ENCODE measurements at places on chromosomes 1 and 21. TPM values are rescaled to one million over a fixed set of nuclear protein-coding genes. Genes with fewer than 3 reads are reported as not detected.

Gene S100A7
- total RNA-seq: 10.2 TPM

Gene UBE2U
- not detected for total RNA-seq

Gene PDZK1
- 29.6 TPM for total RNA-seq

Gene KIF21B
- 7.6 TPM for total RNA-seq

GRCh38 chr21:36839123-36839522, 127.3 kb downstream of the HLCS start:
- H3K4me1 ChIP-seq: peaks cover 12% of the 10 kb centered on the region
- no peak overlapping the region for H3K4me3 ChIP-seq
- no peak for DNase-seq
- no peak overlapping the region for H3K27ac ChIP-seq
- peaks cover 8% of the 10 kb centered on the region for H3K36me3 ChIP-seq

DNA sequence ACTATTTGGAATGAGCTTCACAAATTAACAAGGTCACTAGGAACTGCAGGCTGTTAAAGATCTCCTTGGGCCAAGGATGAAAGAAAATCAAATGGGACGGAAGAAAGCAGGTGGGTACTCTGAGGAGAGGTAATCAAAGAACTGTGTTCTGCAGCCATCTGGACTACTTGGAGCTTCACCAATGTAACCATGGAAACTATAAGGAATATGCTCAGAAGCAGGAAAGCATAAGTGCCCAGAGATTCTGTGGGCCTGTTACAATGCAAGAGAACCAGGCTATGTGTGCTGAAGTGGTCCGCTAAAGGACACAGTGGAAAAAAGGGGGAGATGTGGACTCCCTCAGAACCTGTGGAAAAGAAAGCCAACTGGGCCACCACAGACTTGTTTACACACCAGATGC, 238.5 kb downstream of the PTGER3 start:
- no peaks in the 10 kb centered on the region for H3K4me1 ChIP-seq
- no peak overlapping the region for H3K4me3 ChIP-seq
- H3K27ac ChIP-seq: no peak overlapping the region
- H3K27me3 ChIP-seq: no peaks in the 10 kb centered on the region
- H3K36me3 ChIP-seq: no peaks in the 10 kb centered on the region

- peak overlapping the region; percentile 94 for H3K27ac ChIP-seq
- peak overlapping the region; percentile 94 for H3K4me3 ChIP-seq
- H3K4me1 ChIP-seq: peaks cover 5% of the 10 kb centered on the region
- no peaks in the 10 kb centered on the region for H3K36me3 ChIP-seq
- DNase-seq: no peak
- H3K27me3 ChIP-seq: peaks cover 18% of the 10 kb centered on the region
Observed at GRCh38 chr1:9181990-9182783, 52.4 kb upstream of the H6PD start.

DNA sequence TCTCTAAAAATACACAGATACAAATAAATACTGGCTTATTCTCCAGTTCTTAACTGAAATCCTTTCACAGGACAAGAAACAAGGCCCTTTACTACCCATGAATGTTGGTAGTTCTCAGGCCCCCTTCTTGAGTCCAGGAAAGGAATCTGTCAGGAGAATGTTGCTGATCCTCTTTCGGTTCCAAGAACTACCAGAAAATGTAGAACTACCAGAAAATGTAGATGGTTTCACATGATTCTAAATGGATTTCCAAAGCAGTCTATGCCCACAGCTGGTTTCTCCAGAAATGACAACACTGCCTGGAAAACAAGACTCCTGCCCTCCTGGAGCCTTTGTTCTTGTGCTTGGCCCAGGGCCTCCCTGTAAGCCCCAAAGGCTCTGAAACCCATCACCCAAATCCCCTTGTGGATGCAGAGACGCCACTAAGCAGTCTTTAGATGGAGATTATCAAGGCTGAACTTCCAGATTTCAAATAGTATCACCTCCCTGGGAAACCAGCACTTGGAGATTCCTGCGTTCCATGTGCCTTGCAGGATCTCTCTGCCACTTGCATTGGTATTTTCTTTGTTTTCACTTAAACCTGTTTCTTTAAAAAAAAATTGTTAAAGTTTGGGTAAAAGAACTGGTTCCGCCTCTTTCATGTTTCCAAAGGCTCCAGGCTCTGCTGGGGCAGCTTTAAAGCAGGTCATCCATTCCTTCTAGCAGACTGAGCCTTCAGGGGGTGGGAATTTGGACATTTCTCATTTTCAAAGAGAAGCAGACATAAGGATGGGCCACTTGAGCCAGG, 53.4 kb downstream of the MAN1C1 start:
- H3K27ac ChIP-seq: no peak overlapping the region
- no peak overlapping the region for H3K4me3 ChIP-seq
- peaks cover 22% of the 10 kb centered on the region for H3K4me1 ChIP-seq
- no peak for DNase-seq
- H3K27me3 ChIP-seq: no peaks in the 10 kb centered on the region

GRCh38 chr1:241813768-241814320, 34.2 kb upstream of the EXO1 start:
- no peaks in the 10 kb centered on the region for H3K36me3 ChIP-seq
- peaks cover 5% of the 10 kb centered on the region for H3K4me1 ChIP-seq
- peaks cover 9% of the 10 kb centered on the region for H3K27me3 ChIP-seq

DNA sequence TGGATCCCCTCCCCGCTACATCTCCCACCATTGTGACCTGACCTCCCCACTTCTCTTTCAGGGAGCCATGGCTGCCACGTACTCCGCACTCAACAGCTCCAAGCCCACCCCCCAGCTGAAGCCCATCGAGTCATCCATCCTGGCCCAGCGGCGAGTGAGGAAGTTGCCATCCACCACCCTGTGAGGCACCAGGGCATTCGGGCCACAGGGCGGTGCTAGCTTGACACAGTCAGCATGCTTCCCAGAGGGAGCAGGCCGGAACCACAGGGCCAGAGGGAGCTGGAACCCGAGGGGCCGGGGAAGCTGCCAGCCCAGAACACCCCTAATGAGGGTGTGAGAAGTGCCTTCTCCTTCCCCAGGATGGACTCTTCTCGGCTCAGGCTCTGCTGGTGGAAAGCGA, 44.5 kb downstream of the RPS6KA1 start:
- DNase-seq: no peak
- H3K27ac ChIP-seq: no peak overlapping the region
- H3K4me3 ChIP-seq: no peak overlapping the region
- H3K4me1 ChIP-seq: peaks cover 9% of the 10 kb centered on the region
- H3K36me3 ChIP-seq: no peaks in the 10 kb centered on the region

DNA sequence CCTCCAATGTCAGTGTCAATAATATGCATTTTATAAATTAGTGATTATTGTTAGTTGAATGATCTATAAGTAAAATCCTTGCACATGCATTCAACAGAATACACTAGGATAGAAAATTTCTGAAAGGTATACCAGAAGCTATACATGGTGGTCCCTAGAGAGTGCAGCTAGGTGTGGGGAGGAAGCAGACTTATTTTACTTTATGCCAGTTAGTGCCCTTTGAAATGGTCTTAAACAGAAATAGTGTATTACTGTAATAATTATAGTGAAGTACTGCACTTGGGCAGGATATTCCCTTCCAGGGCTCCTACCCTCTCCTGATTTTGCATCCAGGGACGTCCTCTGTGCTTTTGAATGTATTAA, 23.2 kb upstream of the WDR26 start:
- H3K4me3 ChIP-seq: peak overlapping the region; percentile 49
- peak overlapping the region; percentile 85 for H3K27ac ChIP-seq

DNA sequence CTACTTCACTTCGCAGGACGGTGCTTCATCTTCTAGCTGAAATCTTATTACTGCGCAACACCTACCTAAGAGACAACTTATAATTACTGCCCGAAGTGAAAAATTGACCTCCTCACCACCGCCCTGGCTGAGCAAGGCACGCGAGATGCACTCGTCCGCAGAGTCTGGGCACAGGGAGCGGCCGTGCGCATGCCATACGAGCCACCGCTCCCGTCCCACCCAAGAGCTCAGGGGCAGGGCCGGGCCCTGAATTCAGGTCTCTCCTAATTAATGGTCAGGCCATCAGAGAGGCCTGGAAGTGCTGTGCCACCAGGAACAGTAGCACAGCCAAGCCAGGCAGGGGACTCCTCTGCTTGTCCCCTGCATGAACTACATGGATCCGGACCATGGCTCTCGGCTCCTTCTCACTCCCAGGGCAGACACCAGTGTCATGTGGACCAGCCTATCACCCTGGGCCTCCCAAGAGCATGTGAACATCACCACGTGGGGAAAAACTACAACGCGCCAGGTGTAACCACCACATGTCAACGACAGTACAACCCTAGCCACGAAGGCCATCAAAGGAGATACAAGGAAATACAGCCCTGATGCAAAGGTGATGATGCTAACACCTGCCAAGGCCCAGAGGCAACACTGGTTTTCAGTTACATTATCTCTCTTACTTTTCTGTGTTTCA, 11.5 kb downstream of the RIPK4 start:
- no peaks in the 10 kb centered on the region for H3K27me3 ChIP-seq
- H3K4me1 ChIP-seq: peaks cover 48% of the 10 kb centered on the region
- peak overlapping the region; percentile 91 for H3K27ac ChIP-seq
- H3K4me3 ChIP-seq: peak overlapping the region; percentile 23
- DNase-seq: no peak

- DNase-seq: no peak
- no peaks in the 10 kb centered on the region for H3K4me1 ChIP-seq
- H3K27me3 ChIP-seq: no peaks in the 10 kb centered on the region
- H3K36me3 ChIP-seq: no peaks in the 10 kb centered on the region
- no peak overlapping the region for H3K27ac ChIP-seq
Observed at GRCh38 chr1:197429372-197429771, 161.3 kb downstream of the CRB1 start.

DNA sequence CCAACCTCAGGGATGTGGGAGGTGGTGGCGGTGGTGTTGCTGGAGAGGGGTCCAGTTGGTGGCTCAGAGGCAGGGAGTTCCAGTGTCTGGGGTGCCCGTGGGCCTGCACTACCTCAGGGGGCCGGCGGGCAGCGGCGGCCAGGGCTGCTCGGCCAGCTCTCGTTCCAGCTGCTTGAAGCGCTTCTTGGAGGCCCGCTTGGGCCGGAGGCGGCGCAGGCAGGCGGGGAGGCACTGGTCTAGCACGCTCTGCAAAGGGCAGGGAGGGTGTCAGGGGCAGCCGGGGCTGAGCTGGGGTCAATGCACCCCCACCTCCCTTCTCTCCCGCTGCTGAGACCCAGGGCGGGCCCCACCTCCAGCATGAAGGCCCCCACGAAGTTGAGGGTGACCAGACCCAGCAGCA, 5.7 kb upstream of the MFAP2 start:
- no peaks in the 10 kb centered on the region for H3K36me3 ChIP-seq
- no peak overlapping the region for H3K4me3 ChIP-seq
- peak overlapping the region; percentile 39 for H3K27ac ChIP-seq

GRCh38 chr1:45815667-45816458, 12.5 kb downstream of the MAST2 start:
- H3K27ac ChIP-seq: no peak overlapping the region
- no peaks in the 10 kb centered on the region for H3K4me1 ChIP-seq
- DNase-seq: no peak
- no peaks in the 10 kb centered on the region for H3K27me3 ChIP-seq
- peaks cover 26% of the 10 kb centered on the region for H3K36me3 ChIP-seq

GRCh38 chr1:184503221-184503749, 116.5 kb downstream of the C1orf21 start:
- no peak overlapping the region for H3K4me3 ChIP-seq
- H3K36me3 ChIP-seq: peaks cover 3% of the 10 kb centered on the region
- no peak for DNase-seq
- H3K27me3 ChIP-seq: no peaks in the 10 kb centered on the region

DNA sequence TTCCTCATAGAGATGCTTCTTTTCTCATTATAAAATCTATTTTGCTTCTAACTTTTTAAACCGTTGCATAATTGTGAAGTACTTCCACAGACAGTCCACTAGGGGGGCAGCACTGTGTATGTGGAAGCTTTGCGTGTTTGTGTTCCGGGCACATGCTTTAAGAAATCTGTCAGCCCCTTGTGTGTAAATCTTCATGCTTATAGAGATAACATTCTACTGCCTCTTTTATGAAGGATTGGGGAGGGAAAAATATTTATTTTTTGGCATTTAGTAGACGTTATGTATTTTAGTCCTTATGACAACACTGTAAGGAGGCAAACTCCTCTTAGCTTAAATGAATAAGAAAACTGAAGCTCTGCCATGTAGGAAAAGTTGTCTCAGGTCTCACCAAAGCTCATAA, 157.3 kb upstream of the PTGFR start:
- no peaks in the 10 kb centered on the region for H3K4me1 ChIP-seq
- no peak overlapping the region for H3K4me3 ChIP-seq
- H3K36me3 ChIP-seq: no peaks in the 10 kb centered on the region
- peaks cover 21% of the 10 kb centered on the region for H3K27me3 ChIP-seq

DNA sequence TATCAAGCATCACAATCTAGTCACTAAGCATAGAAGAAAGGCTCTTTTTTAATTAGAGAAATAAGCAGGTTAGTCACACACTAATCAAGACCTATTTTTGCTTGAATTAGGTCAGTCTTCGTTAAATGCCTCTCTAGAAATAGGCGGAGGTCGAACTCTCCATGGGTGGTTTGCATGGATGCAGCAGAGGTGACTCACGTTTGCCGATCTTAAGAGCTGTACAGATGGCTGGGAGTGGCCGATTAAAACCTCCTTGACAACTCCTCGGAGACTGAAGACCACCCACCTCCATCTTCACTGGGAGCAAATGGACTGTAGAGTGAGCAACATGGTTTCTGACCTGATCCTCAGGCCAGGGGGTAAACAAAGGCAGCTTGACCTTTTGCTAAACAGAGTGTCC, 249.3 kb downstream of the ZNF648 start:
- H3K4me3 ChIP-seq: no peak overlapping the region
- DNase-seq: no peak
- peaks cover 14% of the 10 kb centered on the region for H3K27me3 ChIP-seq
- no peak overlapping the region for H3K27ac ChIP-seq

GRCh38 chr1:211135342-211135950, 1.5 kb upstream of the KCNH1 start:
- peaks cover 74% of the 10 kb centered on the region for H3K27me3 ChIP-seq
- peak overlapping the region; percentile 31 for H3K4me3 ChIP-seq
- H3K27ac ChIP-seq: no peak overlapping the region
- no peaks in the 10 kb centered on the region for H3K36me3 ChIP-seq
- no peaks in the 10 kb centered on the region for H3K4me1 ChIP-seq

- no peak overlapping the region for H3K4me3 ChIP-seq
- DNase-seq: no peak
- H3K36me3 ChIP-seq: no peaks in the 10 kb centered on the region
Observed at GRCh38 chr1:164337885-164338284, 221.1 kb upstream of the PBX1 start.

Measured in type B pancreatic cell (in vitro differentiated cells).